Progenitor cell of endocrine pancreas (in vitro differentiated cells): ENCODE measurements at places on chromosomes 6 and 20. TPM values are rescaled to one million over a fixed set of nuclear protein-coding genes. Genes with fewer than 3 reads are reported as not detected.
A peak's percentile ranks its signal among the peaks of the same experiment; 100 is the strongest.

Gene SGK1
- total RNA-seq = 13.9 and 17.8 TPM in 2 replicates

Gene SSTR4
- not detected in 2 replicates for total RNA-seq

- peaks cover 21% of the 10 kb centered on the region for H3K4me1 ChIP-seq
- H3K4me3 ChIP-seq = peak overlapping the region; percentile 99
- H3K27ac ChIP-seq = peak overlapping the region; percentile 94
- no peaks in the 10 kb centered on the region for H3K27me3 ChIP-seq
These were observed 865 bp downstream of the STK38 start for GRCh38 chr6:36546308-36546919.

DNA sequence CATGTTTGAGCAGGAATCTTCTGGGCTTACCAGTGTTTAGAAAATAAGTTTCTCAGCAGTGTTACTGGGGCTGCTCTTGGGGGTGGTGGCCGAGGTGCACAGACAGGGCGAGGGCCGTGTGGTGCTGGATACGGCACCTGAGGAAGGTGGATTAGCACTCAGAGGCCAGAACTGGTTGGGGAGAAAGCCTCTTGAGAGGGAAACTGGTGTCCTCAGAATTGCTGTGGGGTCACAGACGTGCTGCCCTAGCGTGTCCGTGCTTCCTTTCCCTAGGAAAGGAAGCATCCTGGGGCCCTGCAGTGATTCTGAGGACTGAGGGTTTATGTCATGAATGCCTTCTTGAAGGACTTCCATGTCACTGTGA, 32.1 kb upstream of the SLC22A1 start:
- H3K4me3 ChIP-seq = no peak overlapping the region
- no peaks in the 10 kb centered on the region for H3K4me1 ChIP-seq
- H3K36me3 ChIP-seq = peaks cover 16% of the 10 kb centered on the region
- H3K27ac ChIP-seq = no peak overlapping the region
- no peaks in the 10 kb centered on the region for H3K27me3 ChIP-seq

- peak overlapping the region; percentile 88 for H3K27ac ChIP-seq
- peak; percentile 18 for DNase-seq
- peak overlapping the region; percentile 96 for H3K4me3 ChIP-seq
- peaks cover 37% of the 10 kb centered on the region for H3K4me1 ChIP-seq
These were observed 663 bp downstream of the FYN start for GRCh38 chr6:111872401-111873177.

DNA sequence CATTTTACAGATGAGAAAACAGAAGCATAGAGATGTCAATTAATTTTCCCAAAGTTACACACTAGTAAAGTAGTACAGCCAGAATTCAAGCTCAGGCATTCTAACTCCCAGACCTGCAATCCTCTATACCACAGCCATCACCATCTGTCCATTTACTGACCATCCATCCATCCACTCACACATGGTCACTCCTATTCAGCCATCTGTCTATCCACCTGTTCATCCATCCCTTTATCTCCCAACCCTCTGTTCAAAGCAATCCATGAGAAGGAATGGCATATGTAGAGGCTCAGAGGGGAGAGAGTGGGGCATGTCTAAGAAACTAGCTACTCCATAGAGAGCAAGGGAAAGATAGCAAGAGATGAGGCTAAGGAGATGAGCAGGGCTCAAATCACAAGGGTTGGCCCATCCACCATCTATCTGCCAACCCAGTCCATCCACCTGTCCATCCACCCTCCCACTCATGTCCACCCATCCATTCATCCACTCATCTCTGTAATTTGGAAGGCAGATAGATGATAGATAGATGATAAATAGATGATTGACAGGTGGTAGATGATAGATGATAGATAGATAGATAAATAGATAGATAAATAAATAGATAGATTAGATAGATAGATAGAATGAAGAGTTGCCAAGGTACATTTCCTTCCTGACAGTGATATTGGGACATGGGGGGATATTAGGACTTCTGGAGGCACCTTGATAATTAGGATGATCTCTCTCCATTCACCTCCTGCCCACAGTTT, 12.2 kb upstream of the C6orf132 start:
- H3K27ac ChIP-seq = no peak overlapping the region
- H3K36me3 ChIP-seq = no peaks in the 10 kb centered on the region
- no peaks in the 10 kb centered on the region for H3K4me1 ChIP-seq
- peaks cover 11% of the 10 kb centered on the region for H3K27me3 ChIP-seq

DNA sequence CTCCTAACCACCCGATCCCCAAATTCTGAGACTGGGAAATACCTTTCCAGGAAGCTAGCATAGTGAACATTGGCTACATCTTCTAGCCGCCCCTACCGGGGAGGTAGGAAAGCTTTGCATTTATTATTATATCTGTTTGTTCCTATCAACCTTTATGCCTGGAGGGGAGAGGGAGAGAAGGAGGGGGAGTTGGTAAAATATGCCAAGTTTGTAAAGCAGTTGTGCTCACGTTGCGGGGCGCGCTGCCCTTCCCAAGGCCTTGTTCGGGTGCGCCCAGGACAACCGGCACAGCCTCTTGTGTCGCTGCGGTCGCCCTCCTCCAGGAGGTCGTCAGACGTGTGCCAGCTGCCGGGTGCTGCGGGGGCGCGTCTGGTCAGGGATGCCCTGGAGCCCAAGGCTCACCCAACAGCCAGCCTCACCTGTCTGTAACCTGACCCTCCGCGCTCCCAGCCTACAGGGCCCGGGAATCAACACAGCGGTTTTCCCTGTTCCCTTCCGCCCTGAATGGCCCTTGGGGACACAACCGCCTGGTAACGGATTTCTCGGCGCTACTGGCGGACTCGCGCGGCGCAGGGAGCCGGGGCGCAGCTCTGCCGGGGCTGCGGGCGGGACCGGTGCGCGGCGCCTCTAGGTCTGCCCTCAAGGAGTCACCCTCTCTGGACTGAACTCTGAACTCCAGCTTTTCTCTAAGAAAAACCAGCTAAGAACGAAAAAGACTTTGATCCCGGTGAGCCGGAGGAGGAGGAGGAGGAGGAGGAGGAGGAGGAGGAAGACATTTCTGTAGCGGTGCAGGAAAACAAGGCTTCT, 1.1 kb upstream of the OVOL2 start:
- peaks cover 12% of the 10 kb centered on the region for H3K4me1 ChIP-seq
- no peaks in the 10 kb centered on the region for H3K36me3 ChIP-seq
- H3K27me3 ChIP-seq = peaks cover 32% of the 10 kb centered on the region
- H3K4me3 ChIP-seq = peak overlapping the region; percentile 81

GRCh38 chr20:44460795-44461141, 14.9 kb upstream of the TTPAL start:
- no peaks in the 10 kb centered on the region for H3K36me3 ChIP-seq
- peak overlapping the region; percentile 90 for H3K27ac ChIP-seq
- H3K27me3 ChIP-seq = no peaks in the 10 kb centered on the region
- H3K4me3 ChIP-seq = no peak overlapping the region

- peaks cover 65% of the 10 kb centered on the region for H3K27me3 ChIP-seq
- H3K36me3 ChIP-seq = no peaks in the 10 kb centered on the region
- no peaks in the 10 kb centered on the region for H3K4me1 ChIP-seq
- DNase-seq = peak; percentile 63
- H3K27ac ChIP-seq = no peak overlapping the region
These were observed 14.6 kb downstream of the CD40 start for GRCh38 chr20:46132705-46133120.

- H3K36me3 ChIP-seq = no peaks in the 10 kb centered on the region
- no peak for DNase-seq
- H3K27ac ChIP-seq = no peak overlapping the region
These were observed 98.3 kb downstream of the CDH26 start for GRCh38 chr20:60056407-60057122.

- DNase-seq = no peak
- no peaks in the 10 kb centered on the region for H3K4me1 ChIP-seq
- H3K27ac ChIP-seq = no peak overlapping the region
- no peak overlapping the region for H3K4me3 ChIP-seq
- H3K27me3 ChIP-seq = no peaks in the 10 kb centered on the region
- H3K36me3 ChIP-seq = peaks cover 18% of the 10 kb centered on the region
These were observed 12.8 kb downstream of the FASTKD5 start for GRCh38 chr20:3146732-3147341.
